AG09319 (cell line): ENCODE measurements at places on chromosomes 5 and 9.

DNA sequence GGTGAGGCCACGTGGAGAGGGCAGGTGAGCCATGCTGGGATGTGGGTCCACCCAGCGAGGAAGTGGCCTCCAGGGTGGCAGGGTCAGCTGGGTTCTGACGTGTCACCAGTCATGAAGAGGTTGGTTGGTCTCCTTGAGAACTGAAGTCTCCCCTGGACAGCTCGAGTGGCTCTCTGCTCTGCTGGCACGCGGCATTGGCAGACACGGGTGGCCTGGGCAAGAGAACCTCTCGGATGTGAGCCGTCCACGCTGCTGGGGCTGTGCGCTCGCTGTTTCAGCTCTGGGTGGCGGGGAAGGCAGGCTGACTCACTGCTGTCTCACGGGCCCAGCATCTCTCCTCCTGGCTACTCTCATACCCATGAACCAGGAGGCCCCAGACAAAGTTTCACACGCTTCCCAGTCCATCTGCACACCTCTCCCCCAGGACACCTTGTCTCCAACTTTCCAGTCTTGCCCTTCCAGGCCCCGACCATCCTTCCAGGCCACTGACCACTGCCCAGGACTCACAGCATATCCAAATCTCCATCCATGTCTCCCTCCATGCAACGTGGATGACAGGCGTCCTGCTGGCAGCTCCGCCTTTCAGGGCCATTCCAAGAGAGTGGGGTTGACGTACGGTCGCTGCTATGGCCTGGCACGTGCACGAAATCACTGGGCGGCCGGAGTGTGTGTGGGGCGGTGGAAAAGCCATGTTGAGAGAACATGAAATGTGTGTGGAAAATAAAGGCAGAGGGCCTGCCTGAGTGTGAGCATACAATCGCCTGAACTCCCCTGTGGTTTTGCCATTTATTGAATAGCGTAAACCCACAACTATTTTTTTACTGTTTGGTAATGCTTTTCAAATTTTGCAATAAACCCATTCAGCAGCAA, 145.0 kb upstream of the COL5A1 start:
- DNase-seq: no peak

- peak; percentile 63 for DNase-seq
These were observed at the start of gene AKNA for GRCh38 chr9:114387680-114388356. Gene AKNA, minus strand, starts transcription at chr9:114387982. Its CDS starts 6,649 bp downstream, at chr9:114381333.

DNA sequence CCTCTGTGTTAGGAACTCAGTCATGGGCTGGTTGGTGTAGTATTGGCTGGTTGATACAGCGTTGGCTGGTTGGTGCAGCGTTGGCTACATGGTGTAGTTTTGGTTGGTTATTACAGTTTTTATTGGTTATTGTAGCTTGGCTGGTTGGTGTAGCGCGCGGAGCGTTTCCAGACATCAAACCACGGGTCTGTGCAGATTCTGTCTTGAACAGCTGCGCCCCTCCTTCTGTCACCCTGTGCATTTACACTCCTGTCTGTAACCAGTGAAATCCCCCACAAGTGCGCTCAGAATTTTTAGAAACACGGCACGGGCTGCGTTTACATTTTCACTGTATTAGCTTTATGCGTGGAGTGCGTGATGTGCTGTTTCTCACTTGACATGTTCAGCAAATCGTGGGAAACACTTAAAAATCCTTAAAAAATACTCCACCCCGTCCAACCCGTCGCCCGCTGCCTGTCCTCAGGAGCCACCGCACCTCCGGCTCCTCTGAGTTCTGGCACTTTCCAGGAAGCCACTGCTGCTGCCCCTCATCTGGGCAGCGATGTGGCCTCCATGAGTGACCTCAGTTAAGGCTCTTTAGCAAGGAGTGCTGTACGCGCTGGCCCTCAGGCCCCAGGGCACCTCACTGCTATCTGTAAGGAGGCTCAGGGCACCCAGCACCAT, 20.8 kb downstream of the NKD2 start:
- no peak for DNase-seq

DNA sequence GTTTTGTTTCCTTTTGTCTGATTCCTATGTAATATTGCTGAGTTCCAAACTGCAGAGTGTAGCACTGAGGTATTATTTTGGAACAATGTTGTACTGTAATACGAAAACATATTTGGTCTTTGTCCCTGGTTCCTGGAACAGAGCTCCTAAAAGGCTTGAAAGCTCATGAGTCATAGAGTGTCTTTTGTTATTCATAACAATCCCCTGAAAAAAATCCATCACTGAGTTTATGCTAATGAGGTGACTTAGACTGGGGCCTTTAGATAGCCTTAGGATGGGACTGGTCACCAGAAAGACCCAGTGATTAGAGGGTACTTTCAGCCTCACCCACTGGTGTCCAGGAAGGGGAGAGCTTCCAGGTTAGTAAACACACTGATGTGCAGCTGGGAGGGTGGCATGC, 132.7 kb upstream of the POU5F2 start:
- DNase-seq: no peak

DNA sequence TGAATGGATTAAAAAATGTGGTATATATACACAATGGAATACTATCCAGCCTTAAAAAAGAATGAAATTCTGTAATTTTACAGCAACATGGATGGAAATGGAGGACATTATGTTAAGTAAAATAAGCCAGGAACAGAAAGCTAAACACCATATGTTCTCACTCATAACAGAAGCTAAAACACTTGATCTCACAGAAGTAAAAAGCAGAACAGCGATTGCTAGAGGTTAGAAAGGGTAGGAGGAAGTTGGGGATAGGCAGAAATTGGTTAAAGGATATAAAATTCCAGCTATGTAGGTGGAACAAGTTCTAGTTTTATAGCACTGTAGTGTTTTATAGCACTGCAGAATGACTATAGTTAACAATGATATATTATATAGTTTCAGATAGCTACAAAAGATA, 15.8 kb downstream of the MARCHF3 start:
- no peak for DNase-seq

- DNase-seq: no peak
These were observed 21.8 kb downstream of the MTMR12 start for GRCh38 chr5:32290922-32291321.

GRCh38 chr5:31688515-31689092, 49.7 kb downstream of the PDZD2 start:
- DNase-seq: no peak

- DNase-seq: no peak
These were observed 104.3 kb downstream of the TRPM6 start for GRCh38 chr9:74783408-74783807.

GRCh38 chr5:6715758-6716628, 2.8 kb downstream of the TENT4A start:
- no peak for DNase-seq

GRCh38 chr9:87776481-87777379, 50.8 kb downstream of the CTSL start:
- no peak for DNase-seq
